ENCODE measurements at places on chromosomes 12 and 14. TPM values are rescaled to one million over a fixed set of nuclear protein-coding genes. Genes with fewer than 3 reads are reported as not detected.

TSPAN19 gene
- total RNA-seq = not detected

TAS2R7 gene
- not detected for total RNA-seq

SYCP3 gene
- total RNA-seq = 0.18 TPM

- peak; percentile 83 for DNase-seq
Measured at GRCh38 chr14:55580470-55581341, 699 bp downstream of the KTN1 start.

DNA sequence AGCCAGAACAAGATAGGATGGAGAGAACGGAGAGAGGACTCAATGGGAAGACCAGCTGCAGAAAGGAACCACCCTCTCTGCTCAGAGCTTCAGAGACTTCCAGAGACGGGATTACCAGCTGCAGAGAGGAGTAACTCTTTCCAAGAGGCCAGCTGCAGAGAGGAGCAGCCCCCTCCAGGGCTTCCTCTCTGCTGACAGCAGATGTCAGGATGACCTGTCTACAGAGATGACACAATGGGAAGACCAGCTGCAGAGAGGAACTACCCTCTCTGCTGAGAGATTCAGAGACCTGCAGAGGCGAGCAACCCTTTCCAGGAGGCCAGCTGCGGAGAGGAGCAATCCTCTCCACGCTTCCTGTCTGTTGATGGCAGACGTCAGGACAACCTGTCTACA is 61.8 kb downstream of the KLRG1 start:
- DNase-seq = no peak

- no peak for DNase-seq
Measured at GRCh38 chr12:6234214-6234613, 34.0 kb downstream of the CD9 start.

- peak; percentile 82 for DNase-seq
Measured at GRCh38 chr12:3122841-3123678, 45.9 kb downstream of the TSPAN9 start.

DNA sequence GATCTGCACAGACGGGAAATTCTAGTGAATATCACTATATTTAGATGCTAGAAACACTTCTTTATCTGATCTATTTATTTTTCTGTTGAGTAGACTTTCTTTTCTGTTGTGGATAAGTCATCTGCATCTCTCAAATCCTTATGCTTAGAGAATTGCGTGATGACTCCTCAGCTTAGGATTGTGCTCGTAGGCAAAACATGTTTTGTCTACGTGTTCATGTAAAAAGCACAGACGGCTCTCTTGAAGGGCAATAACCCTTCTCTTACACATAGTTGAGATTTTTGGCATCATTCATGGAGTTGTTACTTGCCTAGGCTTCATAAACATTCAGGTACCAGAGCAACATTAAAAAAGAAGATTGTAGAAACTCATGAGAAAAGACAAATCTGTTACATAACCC is 18.6 kb downstream of the PPFIBP1 start:
- DNase-seq = no peak

DNA sequence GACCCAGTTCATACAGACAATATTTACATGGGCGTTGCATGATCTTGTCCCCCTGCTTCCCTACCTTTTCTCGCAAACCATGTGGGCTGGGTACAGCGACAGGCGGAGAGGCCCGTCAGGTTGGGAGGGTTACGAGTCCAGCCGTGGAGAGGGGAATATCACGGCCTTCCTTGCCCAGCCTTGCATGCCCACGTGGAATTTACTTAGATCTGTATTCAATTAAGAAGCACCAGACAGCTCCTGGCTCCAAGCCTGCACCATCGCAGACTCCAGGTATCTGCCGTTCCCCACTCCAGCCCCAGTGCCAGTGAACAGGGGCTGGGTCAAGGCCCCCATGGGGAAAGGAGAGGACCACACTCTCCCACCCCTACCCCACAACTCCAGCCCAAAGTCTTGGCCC is 29.8 kb downstream of the BCL11B start:
- DNase-seq = no peak
